ENCODE measurements at places on chromosomes 16 and 17. TPM values are rescaled to one million over a fixed set of nuclear protein-coding genes. Genes with fewer than 3 reads are reported as not detected.
A peak's percentile ranks its signal among the peaks of the same experiment; 100 is the strongest.

GRCh38 chr17:4565209-4566141, 5.1 kb upstream of the GGT6 start:
- peak; percentile 75 for DNase-seq

Gene KCNJ12
- total RNA-seq = under 0.01 TPM

Gene ABCC12
- under 0.01 TPM for total RNA-seq

Gene C16orf96
- not detected for total RNA-seq

Gene ARHGDIA
- total RNA-seq = 77.2 TPM

- no peak for DNase-seq
Measured at GRCh38 chr17:81329927-81330883, 35.1 kb upstream of the SLC38A10 start.

DNA sequence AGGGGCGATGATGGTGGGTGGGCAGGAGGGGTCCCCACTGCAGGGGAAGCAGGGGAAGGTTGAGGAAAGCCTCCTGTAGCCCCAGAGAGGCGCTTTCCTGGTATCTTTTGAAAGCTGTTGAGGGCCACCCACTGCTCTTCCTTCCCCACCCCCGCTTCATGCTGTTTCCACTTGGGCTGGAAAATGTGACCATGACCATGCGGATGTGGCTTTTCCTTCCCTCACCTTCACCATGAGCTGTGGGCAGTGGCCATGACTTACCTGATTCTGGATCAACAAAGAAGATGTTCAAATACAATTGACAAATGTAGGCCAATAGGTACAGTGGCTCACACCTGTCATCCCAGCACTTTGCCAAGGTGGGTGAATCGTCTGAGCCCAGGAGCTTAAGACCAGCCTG, 13.8 kb downstream of the MVP start:
- no peak for DNase-seq

Gene FZD2
- 21.3 TPM for total RNA-seq

DNA sequence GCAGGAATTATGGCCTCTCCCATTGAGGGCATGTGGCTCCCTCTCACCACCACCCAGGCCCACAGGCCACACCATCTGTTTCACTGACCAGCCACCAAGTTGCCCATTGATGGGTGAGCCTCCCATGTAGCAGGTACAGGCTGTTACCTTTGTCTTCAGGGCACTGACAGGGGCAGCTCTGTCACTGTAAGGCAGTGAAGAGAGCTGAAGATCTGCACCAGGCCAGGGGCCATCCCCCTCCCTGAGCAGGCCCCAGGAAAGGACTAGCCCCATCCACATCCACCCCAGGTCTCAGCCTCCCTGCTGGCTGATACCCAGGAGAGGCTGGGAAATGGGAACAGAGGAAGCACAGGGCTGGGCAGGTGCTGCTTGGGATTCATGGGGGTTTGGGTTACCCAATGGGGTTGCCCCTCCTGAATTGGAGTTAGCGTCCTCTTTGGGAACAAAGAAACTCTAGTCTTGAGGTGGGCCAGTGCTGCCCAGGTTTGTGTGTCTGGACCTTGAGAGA, 1691.4 kb downstream of the TP53TG3F start:
- no peak for DNase-seq

DNA sequence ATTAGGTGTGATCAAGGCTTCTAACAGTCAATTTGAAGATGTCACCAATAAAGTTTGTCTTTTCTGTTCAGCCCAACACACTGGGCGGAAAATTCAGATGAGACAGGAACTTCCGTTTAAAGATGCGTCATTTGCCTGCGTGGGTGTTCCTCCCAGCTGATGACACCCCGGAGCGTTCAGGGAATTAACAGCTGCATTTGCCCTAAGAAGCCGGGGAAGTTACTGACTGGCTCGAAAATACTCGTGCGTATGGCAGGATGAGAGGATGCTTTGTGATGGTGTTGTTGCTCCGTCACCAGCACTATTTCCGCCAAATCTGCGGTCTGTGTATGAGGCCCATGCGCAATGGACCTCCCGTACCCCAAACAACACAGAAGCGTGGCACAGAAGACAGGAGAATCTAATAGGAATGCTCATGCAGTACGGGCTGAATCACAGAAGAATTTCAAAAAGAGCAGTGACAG, 11.9 kb upstream of the PVALEF start:
- peak; percentile 49 for DNase-seq

Gene HSD11B2
- total RNA-seq = not detected

Gene SLFN14
- not detected for total RNA-seq

GRCh38 chr17:81489012-81489997, 23.3 kb downstream of the ACTG1 start:
- no peak for DNase-seq

Gene TBC1D3C
- not detected for total RNA-seq

GRCh38 chr16:84754956-84755672, 55.3 kb downstream of the USP10 start:
- no peak for DNase-seq

Gene CTF1
- 0.56 TPM for total RNA-seq

Gene FBXL16
- total RNA-seq = 0.56 TPM

DNA sequence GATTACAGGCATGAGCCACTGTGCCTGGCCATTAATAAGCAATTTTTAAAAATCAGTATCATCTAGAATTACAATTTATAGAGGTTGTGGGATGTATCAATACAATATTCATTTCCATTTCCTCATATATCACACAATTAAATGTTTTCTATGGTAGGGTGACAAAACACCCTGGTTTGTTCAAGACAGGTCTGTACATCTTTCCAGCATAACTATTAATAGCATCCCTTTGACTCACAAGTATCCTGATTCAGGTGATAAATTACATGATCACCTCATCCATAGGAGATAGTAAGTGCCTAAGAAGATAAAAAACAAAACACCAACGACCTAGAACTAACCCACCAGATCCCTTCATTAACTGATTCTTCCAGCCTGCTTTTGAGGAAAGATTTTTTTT, 13.1 kb downstream of the COIL start:
- no peak for DNase-seq

GRCh38 chr16:2056077-2056476, 8.3 kb downstream of the TSC2 start:
- no peak for DNase-seq

- peak; percentile 21 for DNase-seq
Measured at GRCh38 chr16:87740441-87740840, 25.3 kb downstream of the KLHDC4 start.

Gene LRRC46
- total RNA-seq = not detected

Gene CDRT15L2
- not detected for total RNA-seq

DNA sequence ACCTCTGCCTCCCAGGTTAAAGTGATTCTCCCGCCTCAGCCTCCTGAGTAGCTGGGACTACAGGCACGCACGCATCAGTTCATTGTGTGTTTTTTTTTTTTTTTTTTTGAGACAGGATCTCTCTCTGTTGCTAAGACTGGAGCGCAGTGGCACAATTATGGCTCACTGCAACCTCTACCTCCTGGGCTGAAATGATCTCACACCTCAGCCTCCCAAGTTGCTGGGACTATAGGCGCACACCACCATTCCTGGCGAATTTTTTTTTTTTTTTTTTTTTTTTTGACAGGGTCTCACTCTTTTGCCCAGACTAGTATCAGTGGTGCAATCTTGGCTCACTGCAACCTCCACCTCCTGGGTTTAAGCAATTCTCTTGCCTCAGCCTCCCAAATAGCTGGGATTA, 17.8 kb upstream of the RAPGEFL1 start:
- DNase-seq = no peak

Gene KRTAP2-3
- total RNA-seq = 1.4 TPM

DNA sequence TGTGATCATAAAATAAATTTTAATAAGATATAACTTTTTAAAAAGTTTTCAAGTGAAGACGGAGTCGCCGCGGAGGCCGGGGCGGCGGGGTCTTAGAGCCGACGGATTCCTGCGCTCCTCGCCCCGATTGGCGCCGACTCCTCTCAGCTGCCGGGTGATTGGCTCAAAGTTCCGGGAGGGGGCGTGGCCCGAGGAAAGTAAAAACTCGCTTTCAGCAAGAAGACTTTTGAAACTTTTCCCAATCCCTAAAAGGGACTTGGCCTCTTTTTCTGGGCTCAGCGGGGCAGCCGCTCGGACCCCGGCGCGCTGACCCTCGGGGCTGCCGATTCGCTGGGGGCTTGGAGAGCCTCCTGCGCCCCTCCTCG, at the start of gene FOXC2:
Gene FOXC2, plus strand, starts transcription at position 229 of the 365 bp plus-strand sequence. CDS start 507 bp downstream, outside the sequence.
- peak; percentile 94 for DNase-seq

Gene CDRT15
- total RNA-seq = not detected

DNA sequence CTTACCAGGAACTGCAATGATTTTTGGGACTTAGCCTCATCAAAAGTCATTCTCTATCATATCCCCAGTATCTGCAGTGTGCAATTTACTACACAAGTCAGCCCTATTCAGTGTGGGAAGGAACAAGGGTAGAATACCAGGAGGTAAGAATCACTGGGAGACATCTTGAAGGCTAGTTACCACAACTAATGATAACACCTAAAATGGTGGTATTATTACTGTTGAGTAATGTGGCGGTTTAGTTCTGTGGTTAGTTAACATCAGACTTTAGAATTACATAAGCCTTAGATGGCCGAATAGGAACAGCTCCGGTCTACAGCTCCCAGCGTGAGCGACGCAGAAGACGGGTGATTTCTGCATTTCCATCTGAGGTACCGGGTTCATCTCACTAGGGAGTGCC, 567.9 kb upstream of the CDH11 start:
- no peak for DNase-seq

- DNase-seq = no peak
Measured at GRCh38 chr17:29162909-29163341, 17.3 kb downstream of the MYO18A start.

Gene PIMREG
- 19.4 TPM for total RNA-seq

Gene NAGS
- total RNA-seq = 0.28 TPM

DNA sequence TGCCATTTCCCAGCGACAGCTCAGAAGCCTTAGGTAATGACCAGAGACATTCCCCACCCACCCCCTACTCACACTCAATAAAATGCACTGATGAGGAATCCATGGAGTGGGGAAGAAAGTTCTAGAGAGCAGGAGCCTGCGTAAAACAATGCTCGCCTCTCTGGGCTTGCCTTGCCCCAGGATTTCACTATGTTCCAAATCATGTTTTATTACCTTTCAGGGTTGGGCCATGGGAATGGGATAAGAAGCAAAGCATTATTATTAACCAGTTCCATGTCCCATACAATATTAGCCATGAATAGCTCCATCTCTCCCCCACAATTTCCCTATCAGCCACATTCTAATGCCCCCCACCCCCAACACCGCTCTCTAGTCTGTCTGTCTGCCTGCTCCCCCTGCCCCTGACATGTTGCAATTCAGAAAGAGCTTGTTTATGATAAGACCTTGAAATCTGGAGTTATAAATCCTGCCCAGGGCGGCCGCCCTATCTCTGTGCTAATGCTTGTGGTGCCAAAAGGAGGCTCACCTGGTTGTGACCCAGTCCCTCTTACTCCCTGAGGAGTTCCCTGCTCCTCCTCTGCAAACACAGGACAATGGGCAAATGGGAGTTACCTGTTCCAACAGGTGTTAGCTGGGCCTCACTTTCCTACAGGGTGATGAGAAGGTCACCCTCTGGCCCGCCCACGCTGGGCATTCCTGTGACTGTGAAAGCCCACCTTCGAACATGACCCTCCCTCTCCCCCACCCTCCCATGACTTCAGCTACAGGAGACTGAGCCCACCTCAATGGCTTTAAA, 28.0 kb upstream of the DDX52 start:
- no peak for DNase-seq

DNA sequence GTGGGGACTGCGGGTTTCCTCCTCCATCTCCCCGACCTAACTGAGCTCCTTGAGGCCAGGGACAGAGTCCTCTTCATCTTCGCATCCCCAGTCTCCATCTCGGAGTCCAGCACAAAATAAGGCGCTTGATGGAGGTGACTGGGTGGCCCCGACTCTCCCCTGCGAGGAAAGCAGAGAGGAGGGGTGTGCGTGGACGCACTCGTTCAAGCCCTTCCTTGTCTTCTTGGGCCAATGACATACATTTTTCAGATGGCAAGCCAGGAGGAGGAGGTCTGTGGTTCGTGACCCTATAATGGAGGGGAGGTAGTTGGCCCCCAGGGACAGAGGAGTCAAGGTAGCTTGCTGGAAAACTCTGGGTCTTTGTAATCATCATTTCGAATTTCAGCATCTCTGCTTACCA, 17.2 kb downstream of the CRISPLD2 start:
- DNase-seq = no peak

DNA sequence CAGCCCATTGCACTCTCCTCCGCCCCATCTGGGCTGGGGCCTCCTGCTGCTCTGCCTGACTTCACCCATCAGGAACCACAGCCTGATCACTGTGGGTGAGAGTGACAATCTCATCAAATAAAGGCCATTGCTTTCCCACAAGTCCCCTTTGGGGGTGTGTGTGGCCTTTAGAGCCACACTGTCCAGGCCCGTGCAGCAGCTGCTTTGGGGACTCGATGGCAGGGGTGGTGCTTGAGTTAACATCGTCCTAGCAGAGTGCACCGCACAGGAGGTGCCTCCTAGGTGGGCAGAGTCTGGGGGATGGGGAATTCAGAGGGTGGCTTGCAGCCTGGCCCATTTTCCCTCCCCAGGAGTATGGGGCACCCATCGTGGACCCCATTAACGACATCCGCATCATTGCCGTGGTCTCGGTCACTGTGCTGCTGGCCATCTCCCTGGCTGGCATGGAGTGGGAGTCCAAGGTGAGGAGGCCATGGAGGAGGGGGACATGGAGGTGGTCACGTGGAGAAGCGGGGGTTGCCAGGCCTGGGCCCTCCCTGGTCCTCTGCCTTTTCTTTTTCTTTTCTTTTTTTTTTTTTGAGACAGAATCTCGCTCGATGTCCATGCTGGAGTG, 5.4 kb downstream of the SLC12A3 start:
- no peak for DNase-seq

Gene SP6
- total RNA-seq = under 0.01 TPM

Gene FADS6
- total RNA-seq = not detected

Gene DHRS7C
- not detected for total RNA-seq

DNA sequence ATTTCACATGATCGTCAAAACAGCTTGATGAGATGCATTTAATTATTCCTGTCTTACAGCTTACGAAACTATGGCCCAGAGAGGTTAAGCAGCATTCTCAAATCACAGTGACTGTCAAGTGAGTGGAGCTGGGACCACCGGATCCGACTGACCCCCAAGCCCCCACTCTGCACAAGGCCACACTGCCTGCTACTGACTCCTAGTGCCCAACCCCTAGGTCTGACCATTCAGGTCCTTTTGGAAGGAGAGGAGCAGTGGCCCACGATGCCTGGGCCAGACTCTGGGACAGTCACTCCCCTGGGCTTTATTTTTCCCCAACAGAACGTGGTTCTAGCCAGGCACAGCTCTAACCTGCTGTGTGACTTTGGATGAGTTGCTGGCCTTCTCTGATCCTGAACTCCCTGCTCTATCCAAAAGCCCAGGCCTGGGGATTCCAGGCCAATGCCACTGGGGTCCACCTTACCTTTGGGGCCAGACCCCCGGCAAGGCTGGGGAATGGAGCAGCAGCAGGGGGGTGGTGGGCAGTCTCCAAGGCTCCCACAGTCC, 9.9 kb downstream of the TSPOAP1 start:
- no peak for DNase-seq

DNA sequence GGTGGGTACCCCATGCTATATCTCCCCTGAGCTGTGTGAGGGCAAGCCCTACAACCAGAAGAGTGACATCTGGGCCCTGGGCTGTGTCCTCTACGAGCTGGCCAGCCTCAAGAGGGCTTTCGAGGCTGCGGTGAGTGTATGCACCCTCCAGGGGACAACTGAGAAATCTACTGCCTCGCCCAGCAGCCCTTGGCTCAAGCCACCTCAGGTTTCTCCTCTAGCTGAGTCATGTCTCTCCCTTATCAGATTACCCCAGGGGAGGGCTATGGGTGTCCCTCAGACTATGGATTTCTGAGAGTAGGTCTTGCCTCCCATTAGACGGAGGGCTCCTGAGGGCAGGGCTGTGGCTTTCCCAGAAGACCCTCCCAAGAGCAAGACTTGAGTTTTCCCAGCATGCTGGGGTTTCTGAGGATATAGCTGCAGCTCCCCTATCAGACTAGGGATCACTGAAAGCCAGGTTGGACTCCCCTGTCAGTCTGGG, 6.7 kb downstream of the NEK8 start:
- DNase-seq = no peak
